H7 (cell line): ENCODE measurements at places on chromosomes 1 and 21. TPM values are rescaled to one million over a fixed set of nuclear protein-coding genes. Genes with fewer than 3 reads are reported as not detected.
A peak's percentile ranks its signal among the peaks of the same experiment; 100 is the strongest.

The LCE1E gene
- total RNA-seq: not detected in 2 replicates

The AMY2B gene
- total RNA-seq: 2.7 and 3.0 TPM in 2 replicates

The TINAGL1 gene
- 11.5 and 14.2 TPM in 2 replicates for total RNA-seq

GRCh38 chr1:201251851-201252430 lies 31.4 kb upstream of the PKP1 start:
- peak; percentile 27 for DNase-seq

DNA sequence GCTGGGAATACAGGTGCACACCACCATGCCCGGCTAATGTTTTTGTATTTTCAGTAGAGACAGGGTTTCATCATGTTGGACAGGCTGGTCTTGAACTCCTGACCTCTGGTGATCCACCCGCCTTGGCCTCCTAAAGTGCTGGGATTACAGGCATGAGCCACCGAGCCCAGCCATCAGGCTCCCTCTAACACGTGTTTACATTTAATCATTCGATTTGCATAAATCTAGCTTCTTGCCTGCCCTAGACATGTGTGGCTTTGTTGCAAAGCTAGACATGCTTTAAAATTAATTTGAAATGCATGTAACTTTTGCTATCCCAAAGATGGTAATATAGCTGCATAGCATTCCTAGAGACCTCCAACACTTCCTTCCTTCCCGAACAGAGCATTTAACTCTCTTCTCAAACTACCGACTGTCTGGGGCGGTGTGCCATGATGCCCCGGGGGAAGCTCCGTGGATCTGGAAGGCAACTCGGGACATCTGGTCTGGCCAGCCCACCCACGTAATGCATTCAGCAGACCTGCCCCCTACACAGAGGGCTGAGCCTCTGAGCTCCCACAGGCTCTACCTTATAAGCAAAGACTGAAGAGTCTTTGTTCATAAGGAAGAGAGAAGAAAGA lies 34.6 kb upstream of the NID1 start:
- DNase-seq: no peak
